ENCODE measurements at places on chromosomes 6 and 20.

GRCh38 chr6:140178935-140179334 is 804.5 kb upstream of the CITED2 start:
- no peak for DNase-seq

- DNase-seq = no peak
These were observed 39.2 kb downstream of the MYLIP start for GRCh38 chr6:16168121-16168520.

GRCh38 chr6:75085931-75086635 is 119.8 kb downstream of the COL12A1 start:
- DNase-seq = no peak

- DNase-seq = no peak
These were observed 23.9 kb downstream of the DEFB114 start for GRCh38 chr6:49939993-49940498.

DNA sequence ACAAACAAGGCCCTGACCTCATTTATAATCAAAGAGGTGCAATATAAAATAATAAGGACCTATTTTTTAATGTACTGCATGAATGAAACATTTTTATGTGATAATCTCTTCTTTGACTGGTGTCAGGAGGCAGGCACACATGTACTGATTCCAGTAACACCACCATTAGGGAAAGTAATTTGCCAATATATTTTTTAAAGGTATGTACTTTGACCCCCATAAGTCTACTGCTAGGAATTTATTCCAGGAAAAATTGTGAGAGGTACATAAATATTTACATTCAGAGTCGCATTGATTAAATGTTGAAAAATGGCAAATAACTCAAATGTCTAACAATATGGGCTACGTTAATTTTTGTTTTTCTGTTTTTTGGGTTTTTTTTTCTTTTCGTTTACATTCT is 325.4 kb upstream of the PRDM1 start:
- DNase-seq = no peak

DNA sequence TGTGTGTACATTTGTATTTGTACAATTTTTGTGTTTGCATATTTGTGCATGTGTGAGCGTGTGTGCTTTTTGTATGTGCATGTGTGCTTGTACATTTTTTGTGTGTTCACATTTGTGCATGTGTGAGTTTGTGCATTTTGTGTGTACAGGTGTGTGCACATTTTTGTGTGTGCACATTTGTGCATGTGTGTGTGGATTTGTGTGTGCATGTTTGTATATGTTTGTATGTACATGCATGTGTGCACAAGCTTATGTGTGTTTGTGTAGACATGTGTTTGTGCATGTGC is 28.9 kb downstream of the PRR18 start:
- no peak for DNase-seq

- DNase-seq = no peak
These were observed 28.6 kb upstream of the ENPP5 start for GRCh38 chr6:46199387-46199786.

- DNase-seq = no peak
These were observed 23.6 kb upstream of the FABP7 start for GRCh38 chr6:122755901-122756300.

GRCh38 chr6:89217299-89217910 is at the start of gene GABRR1:
Gene GABRR1, minus strand, starts transcription at chr6:89217358. Its CDS starts 36 bp downstream, at chr6:89217322.
- no peak for DNase-seq

- no peak for DNase-seq
These were observed 121.7 kb downstream of the SYCP2 start for GRCh38 chr20:59811681-59812171.

DNA sequence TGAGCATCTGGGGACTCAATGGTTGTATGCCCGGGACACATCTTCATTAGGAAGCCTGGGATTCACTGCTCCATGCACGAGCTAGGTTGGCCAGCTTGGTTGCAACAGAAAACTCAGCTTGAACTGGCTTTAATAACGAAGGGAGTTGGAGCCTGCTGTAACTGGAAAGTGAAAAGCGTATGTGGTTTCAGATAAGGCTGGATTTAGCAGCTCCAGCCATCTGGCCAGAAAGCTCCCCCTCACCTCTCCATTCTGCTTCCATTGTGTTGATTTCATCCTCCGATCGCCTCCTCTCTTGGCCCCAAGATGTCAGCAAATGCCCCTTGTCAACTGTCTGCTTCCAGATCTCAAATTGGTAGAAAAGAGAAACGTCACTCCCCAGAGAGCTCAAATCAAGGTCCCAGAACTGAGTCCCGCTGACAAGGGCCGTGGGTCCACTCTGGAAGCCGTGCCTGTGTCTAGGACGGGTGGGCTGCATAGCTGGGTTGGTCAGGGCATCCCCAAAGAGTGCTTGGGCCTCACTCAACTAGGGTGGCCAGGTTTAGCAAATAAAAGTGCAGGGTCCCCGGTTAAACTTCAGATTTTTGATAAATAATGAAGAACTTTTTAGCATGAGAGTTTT is 117.0 kb upstream of the PMEPA1 start:
- DNase-seq = no peak

- DNase-seq = no peak
These were observed 12.7 kb upstream of the SLC17A1 start for GRCh38 chr6:25844518-25844917.

DNA sequence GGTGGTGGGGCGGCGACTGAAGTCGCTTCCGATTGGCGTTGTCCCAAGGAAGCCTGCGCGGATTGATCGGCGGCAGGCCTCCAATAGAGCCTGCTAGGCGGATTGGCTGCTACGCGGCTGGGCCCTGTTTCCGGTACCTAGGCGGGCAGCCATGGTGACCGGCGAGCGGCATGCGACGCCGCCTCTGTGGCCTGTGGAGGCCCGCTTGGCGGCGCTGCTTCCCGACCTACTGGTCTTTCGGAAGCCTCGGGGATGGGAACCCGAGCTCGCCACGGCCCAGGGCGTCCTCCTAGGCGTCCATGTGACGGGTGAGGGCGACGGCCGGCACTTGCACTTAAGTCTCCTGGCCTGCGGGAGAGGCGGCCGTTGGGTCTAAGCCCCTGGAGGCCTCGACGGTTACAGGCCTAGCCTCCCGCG is 28.1 kb downstream of the NFYA start:
- no peak for DNase-seq

DNA sequence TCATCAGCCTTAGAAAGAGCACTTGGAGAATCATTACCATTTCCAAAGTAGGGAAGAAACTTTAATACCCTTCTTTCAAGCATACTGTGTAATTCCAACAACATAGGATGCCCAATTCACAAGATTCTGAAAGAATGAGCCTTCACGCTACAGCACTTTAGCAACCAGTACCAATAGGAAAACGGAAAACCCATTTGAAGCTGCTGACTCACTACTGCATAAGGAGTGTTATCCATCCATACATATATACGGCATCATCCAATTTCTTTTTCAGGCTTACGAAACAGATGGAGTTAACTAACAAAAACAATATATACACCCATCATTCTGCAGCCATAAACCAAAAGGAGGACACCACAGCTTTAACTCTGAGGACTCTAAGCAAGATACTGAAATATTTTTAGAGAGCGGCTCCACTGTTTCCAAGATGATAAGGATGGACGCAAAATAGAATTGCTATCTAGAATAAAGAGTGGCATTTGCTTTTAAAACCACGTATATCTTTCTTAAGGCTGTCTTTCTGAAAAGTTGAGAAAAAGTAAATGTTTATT is 24.9 kb downstream of the FYN start:
- DNase-seq = no peak

DNA sequence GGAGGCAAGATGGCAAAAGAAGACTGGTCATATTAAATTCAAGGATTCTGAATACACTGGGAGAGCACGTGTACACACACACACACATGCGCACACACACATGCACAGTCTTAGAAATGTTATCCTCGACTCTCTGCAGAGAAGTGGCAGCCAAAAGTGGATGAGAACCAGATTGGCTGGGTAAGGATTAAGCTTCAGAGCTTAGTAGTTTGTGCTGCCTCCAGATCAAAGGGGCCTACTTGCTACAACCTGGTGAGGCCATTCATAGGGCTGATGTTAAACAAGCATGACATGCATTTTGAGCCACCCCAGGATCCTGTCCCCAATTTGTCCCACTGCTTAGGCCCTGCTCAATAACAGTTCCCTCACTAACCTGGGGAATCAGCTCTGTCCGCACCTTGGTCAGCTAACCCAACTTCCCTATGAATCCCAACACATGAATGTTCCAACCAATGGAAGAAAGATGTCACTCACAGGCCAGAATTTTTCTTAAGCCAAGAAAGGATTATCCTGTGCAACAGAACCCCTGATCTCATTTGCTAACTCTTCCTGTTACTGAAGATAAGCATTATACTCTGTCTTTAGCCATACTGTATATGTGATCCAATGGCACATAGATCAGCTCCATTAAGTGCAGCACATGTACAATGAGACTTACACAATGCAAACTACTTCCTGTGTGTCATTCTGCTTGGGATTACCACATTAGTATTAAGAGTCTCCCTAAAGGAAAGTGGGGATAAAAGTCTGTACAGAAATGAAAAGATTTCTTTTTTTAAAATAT is 31.0 kb downstream of the TOMM6 start:
- DNase-seq = no peak

DNA sequence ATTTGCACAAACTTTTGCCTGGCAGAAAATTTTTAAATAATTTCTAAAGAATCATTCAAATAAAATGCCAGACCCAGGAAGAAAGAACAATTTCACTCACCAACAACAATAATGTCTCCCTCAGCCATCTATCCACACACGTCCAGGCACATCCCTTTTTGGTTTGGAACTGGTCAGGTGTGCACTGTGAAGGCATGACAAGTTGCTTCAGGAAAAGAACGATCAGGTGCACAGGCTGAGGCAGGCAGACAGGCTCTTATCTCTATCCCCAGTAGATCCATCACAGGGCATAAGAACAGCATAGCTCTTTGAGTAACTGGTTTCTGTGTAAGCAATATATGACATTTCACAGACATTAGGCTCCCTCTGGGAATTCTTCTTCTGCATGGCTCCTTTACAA is 18.1 kb upstream of the NXT1 start:
- DNase-seq = no peak

Data from anterior cingulate cortex (tissue), 58 donors.